Hematopoietic multipotent progenitor cell treated with erythropoietin and hydrocortisone succinate and interleukin-3 and kit ligand, for 15 days (in vitro differentiated cells): ENCODE measurements at places on chromosomes 2 and 18.

- DNase-seq: no peak
Measured at GRCh38 chr18:29726646-29727045, 1315.9 kb downstream of the DSC3 start.

DNA sequence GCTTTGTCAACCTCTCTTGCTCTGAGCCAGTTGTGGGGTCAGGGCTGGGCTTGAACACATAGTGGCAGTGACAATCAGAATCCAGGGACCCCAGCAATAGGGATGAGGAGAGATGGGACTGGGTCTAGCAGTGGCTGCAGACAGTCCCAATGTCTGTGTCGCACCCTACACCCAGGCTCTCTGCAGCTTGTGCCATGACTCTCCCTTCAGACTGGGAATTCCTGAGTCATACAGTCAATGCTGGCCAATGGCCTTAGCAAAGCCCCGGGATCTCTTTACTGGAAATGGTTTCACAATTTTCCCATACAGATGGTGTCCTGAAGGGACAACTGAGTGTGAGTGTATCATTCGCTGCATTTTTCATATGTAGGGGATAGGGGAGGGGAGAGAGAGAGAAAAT is 74.2 kb upstream of the CELF4 start:
- DNase-seq: no peak

GRCh38 chr2:18372641-18373040 is 187.8 kb downstream of the RDH14 start:
- no peak for DNase-seq

DNA sequence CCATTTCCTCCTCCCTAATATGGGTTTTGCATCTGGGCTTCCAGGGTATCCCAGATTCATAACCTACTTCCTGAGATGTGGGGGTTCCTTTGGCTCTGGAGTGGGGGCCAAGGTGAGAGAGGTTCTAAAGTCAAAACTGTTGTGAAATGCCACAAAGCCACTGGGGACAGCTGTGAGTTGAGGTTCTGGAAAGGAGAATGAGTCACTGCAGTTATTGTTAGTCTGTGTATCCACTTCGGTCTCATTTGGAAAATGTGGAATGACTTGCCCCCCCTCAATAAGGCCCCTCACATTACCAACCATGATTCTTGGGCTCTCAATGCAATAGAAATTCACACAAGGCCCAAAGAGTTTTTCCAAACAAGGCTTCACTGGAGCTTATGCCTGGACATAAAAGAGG is 51.1 kb upstream of the LGALSL start:
- DNase-seq: no peak

GRCh38 chr2:234163510-234164045 is 113.1 kb downstream of the SPP2 start:
- no peak for DNase-seq

GRCh38 chr2:197035002-197035401 is 108.5 kb upstream of the PGAP1 start:
- no peak for DNase-seq

- DNase-seq: no peak
Measured at GRCh38 chr2:61335187-61335586, 135.7 kb downstream of the USP34 start.

GRCh38 chr18:79856119-79857007 is 58.6 kb downstream of the KCNG2 start:
- no peak for DNase-seq

DNA sequence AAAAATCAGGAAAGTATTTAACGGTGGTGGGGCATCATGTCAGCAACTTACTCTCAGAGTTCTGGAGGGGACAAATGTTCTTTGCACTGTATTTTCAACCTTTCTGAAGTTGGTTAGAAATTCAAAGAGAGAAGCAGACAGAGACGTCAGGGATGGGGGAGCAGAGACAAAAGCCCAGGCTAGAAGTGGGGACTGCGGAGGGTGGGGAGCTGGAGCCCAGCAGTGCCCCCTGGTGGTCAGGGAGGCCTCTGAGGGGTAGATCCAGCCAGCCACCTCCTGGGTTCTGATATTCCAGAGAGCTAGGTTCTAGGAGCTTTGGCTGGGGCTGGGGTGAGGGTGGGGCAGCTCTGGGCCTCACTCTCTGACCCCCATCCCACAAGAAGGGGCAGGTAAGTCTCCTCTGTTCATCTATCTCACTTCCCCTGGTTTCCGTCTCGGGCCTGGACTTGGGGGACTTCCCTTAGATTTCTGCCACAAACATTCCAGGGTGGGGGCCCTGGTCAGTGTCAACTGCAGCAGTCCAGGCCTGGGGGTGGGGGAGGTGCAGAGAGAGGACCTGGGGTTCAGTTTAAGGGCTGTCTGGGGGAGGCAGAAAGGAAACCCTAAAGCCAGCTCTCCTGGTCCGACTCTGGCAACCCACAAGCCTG is 8.9 kb downstream of the TNS1 start:
- DNase-seq: peak; percentile 64

DNA sequence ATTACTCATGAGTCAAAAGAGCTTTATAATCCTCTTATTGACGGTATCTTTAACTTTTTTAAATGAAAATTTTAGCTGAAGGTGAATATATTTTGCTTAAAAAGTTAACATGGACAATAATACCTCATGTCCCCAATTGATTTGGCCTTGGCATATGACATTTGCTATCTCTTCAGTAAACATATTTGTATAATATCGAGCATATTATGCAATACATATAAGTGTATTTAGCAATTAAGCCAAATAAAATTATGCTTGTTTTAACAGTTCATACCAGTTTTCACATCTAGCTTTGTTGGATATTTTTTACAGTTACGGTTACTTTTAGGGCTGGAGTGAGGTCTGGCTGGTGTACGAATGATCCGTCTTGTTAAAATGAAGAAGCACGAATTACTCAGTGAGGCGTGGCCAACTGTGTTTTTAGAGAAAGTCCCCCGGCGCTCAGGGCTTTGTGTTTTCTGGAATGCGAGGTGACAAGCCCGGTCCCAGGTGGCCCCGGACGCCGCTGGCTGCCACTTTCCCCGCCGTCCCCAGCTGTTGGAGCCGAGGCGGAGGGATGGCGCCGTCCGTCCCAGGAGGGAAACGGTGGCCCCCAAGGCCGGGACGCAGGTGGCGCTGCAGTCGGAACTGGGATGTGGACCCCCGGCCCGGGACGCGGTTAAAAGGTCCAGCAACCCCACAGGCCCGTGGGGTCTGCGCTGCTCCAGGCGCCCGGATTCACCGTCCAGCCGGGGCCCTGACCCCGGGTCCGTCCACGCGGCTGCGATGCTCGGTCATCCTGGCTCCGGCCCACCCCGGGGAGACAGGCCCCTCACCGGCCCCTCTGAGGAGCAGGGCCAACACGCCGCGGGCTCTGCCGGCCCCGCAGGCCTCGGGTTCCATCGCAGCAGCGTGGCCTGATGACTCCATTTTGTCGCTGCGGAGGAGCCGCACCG is 41.3 kb downstream of the TMEM18 start:
- no peak for DNase-seq

DNA sequence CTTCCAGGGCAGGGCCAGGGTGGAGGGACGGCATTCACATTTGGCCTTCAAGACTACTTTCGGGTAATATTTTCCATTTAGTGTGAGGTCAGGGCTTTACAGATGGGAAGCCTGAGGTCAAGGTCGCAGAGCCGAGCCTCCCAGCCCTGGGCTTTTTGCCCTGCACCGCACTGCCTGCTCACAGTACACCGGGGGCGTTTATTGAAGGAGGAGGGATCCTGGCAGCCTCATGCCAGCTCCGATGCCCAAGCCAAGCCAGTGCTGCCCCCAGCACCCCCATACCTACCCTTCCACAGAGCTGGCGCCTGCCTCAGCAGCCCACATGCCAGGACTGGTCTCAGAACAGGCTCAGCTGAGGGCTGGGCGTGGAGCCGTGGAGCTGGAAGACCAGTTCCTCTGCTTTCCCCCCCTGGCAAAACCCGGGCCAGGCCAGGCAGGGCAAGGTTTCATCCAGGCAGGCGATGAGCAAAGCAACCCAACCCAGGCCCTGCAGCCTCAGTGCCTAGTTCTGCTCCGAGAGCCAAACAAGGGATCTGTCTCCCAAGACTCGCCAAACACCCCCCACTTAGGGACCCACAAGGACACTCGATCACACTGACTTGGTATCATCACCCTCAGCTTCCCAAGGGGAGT is 11.9 kb downstream of the SDC1 start:
- DNase-seq: no peak

GRCh38 chr2:174595116-174595809 is 2.3 kb downstream of the WIPF1 start:
- DNase-seq: peak; percentile 17

GRCh38 chr2:37766106-37766505 is 94.7 kb upstream of the CDC42EP3 start:
- DNase-seq: no peak

GRCh38 chr18:40356168-40356567 is 1598.9 kb upstream of the PIK3C3 start:
- DNase-seq: no peak

DNA sequence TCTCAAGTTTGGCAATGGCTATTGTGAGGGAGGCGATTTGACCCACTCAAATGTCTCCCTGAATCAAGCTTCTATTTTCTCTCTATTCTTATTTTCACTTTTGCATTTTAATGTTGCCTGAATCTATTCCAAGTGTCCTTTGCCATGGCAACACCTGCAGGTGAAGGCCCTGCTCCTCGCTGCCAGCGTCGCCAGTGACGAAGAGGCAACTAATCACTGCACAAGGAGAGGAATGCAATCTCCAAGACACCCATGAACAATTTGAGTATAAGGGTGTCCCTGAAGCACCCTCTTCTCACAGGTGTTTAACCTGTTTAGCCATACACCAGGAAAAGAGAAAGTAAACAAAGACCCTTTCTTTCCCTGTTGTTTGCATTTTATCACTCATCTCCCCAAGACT is 165.6 kb upstream of the VRK2 start:
- no peak for DNase-seq

DNA sequence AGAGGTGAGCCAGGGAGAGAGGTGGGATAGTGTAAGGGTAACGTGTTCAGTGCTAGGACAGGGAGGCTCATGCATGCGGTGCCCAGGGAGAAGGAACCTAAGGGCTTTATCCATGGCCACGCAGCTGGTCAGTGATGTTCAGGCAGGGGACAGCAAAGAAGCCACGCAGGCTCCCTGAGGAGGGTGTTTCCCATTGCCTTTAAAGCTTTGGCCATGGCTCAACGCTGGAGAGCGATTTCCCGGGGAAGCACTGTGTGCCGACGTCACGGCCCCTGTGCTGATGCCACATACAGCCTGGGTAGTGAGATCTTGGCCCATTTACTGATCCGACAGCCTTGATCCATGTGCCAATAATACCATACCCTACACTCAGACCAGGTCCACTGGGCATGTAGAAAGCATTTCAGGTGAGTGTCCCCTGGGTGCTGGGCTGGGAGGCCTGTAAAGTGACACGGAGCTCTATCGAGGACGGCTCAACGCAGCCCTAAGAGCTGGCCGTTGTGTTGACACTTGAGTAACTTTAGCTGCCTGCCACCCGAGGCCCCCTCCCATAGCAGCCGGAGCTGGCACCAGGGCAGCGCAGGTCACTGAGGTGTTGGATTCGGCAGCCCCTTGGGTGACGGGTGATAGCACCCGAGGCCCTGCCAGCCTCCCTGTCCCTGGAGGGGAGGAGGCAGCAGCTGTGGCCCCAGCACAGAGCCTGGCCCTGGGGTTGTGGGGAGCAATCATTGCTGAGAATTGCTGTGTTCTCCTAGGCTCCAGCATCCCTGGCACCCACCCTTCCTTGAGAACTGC is 41.4 kb downstream of the PDIA6 start:
- no peak for DNase-seq

DNA sequence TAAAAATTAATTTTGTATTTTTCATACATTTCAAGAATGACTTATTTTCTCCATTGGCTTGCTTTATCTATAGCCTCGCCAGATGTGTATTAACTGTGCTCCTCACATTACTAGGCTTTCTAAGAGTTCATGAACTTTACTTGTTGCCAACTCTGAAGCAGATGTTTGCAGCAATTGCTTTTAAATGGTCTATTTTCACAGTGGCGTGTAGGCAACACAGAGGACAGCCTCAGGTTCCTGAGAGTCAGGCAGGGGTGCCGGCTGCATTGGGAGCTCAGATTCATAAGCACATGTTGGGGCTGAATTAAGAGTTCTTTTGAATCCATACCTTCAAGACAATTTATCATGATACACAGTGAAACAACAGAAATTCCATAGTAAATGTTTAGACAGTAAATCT is 179.2 kb upstream of the PXDN start:
- DNase-seq: no peak

- DNase-seq: no peak
Measured at GRCh38 chr2:101766871-101767739, 69.6 kb downstream of the MAP4K4 start.

DNA sequence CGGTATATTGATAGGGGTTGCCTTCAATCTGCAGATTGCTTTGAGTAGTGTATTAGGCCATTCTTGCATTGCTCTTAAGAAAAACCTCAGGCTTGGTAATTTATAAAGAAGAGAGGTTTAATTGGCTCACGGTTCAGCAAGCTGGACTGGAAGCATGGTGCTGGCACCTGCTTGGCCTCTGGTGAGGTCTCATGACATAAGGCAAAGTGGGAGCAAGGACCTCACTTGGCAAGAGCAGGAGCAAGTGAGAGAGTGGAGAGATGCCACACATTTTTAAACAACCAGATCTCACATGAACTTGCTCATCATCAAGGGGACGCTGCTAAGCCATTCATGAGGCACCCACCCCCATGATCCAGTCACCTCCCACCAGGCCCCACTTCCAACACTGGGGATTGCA is 4.9 kb downstream of the MAP3K2 start:
- no peak for DNase-seq

DNA sequence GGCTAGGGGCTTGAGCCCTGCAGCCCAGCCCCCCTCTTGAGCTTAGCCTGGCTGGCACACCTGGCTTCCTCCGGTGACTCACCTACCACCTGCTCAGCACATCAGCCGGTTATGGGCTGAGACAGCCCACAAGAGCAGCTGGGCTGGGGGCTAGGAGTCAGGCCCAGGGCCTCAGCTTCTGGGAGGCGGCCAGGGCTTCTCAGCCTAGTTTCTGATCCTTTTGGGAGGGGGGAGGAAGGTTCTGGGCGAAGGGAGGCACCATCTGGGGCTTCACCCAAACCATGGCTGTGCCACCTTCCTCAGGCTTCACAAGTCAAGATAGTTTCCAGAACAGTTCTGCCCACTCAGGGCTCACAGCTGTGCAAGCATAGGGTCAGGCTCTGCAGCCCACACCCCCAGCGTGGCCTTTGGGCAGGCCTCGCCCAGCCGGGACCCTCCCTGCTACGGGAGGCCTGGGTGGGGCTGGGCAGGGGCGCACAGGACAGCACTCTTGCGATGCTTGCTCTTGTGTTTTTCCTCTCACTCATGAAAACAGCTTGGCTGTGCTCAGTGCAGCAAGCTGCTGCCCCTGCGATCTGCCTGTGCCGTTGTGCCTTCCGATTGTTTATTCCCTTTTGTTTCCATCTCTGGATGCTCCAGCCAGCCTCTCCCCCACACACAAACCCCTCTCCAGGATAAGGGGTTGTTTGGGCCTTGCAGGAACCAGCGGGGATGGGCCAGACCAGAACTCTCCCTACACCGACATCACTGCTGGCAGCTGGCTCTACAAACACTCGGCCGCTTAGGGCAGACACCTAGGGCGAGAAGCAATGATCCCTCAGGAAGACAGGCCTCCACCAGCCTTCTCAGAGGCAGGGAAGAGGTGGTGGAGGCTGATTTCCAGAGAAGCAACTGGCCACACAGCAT is 26.1 kb upstream of the SEMA4C start:
- no peak for DNase-seq
